ENCODE measurements at places on chromosomes 5 and 9.
A peak's percentile ranks its signal among the peaks of the same experiment; 100 is the strongest.

- no peak for DNase-seq
Observed at GRCh38 chr5:167576126-167576525, 715.3 kb upstream of the WWC1 start.

DNA sequence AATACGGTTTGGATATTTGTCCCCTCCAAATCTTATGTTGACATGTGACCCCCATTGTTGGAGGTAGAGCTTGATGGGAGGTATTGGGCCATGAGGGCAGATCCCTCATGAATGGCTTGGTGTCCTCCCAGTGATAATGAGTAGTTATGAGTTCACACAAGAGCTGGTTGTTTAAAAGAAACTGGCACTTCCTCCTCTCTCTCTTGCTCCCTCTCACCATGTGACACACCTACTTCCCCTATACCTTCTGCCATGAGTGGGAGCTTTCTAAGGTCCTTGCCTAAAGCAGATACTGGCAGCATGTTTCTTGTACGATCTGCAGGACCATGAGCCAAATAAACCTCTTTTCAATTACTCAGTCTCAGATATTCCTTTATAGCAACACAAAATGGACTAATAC is 132.0 kb downstream of the PIK3R1 start:
- DNase-seq: no peak

- DNase-seq: no peak
Observed at GRCh38 chr5:113378514-113378913, 56.3 kb downstream of the TSSK1B start.

DNA sequence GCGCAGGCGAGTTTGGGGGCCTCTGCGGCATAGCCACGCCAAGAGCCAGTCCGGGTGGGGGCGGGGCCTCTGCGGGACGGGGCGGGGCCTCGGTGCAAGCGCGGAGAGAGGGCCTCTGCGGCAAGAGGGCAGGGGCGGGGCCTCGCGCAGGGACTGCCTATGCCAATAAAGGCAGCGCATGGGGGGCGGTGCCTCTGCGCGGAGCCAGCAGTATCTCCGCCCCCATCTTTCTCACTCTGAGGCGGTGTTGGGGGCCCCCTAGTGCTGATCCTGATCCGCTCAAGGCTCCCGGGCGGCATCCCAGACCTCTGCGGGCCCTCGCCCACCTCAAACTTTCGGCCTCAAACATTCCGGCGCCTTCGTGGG is 9.2 kb upstream of the GPRIN1 start:
- DNase-seq: peak; percentile 78

DNA sequence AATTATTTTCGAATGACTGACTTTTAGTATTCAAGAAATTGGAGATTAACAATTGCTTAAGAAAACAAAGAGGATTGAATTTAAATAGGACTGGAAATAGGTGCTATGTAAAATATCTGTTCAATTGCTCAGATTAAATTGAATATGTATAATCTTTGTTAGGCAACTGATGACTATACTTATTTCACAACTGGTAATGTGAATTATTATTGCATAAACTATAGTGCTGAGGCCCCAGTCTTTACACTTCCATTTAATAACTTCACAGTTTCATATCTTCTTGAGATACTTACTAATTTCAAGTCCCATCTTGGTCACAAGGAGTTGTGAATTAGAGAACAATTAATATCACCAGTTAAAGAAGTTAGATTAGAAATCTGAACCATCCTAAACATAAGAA is 16.7 kb downstream of the CEP78 start:
- no peak for DNase-seq

- DNase-seq: no peak
Observed at GRCh38 chr5:14439087-14439871, 142.3 kb upstream of the OTULINL start.

GRCh38 chr9:124813041-124813440 is 36.1 kb downstream of the OLFML2A start:
- no peak for DNase-seq

GRCh38 chr9:84271531-84271900 is 69.0 kb downstream of the SLC28A3 start:
- DNase-seq: peak; percentile 15

DNA sequence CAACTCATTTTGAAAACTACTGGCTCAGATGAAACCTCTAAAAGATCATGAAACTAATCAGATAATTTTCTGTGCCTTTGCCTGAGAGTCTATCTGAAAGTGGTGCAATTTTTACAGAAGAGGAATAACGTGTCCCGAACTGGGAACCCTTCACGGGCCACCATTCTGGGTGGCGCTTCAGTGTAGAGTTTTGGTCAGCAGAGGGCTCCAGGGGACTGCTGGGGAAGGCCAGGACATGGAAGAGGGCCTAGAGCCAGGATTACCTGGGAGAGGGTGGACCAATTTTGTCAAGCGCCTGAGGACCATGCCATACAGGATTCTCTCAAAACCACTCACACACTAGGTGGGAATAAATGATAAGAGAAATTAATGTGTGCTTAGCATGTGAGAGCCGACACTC is 49.7 kb upstream of the PLEKHG4B start:
- no peak for DNase-seq

DNA sequence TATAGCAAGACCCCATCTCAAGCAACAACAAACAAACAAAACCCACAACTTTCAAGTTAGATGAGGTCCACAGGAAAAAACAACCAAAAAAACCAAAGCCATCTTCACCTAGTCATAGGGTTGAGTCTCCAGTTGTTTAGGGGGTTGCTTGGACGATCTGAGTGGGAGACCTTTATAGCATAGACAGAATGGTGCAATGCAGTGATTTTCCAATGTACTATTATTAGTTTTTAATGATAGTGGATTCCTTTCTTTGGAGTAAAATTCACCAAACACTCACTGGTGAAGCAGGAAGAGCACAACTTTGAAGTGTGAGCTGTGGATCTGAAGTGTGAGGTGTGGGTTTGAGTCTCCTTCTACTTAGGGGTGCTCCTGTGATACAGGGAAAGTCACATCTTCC is 67.0 kb upstream of the KLF9 start:
- DNase-seq: no peak

- DNase-seq: no peak
Observed at GRCh38 chr5:120779674-120780073, 315.6 kb downstream of the PRR16 start.

GRCh38 chr5:177445917-177446199 is 756 bp upstream of the PRR7 start:
- DNase-seq: no peak

- no peak for DNase-seq
Observed at GRCh38 chr5:52814352-52815148, 26.8 kb downstream of the ITGA1 start.

DNA sequence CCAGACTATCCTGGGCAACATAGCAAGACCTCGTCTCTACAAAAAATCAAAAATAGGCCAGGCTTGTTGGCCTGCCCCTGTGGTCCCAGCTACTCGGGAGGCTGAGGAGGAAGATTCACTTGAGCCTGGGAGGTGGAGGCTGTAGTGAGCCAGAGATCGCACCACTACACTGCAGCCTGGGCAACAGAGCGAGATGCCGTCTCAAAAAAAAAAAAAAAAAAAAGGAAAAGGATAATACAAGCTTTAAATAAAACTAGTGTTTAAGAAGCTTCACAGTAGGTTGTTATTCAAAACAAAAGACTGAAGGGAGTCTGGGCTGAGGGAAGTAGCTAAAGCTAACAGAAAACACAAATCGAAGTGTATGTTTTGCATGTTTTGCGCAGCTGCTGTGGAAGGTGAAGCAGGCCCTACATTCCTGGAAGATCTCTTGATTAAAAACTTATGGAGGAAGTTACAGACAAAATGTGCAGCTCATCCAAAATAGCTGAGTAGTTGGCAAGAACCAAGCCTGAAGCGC is 581 bp upstream of the C9orf40 start:
- DNase-seq: no peak

GRCh38 chr5:75847561-75848021 is 130.4 kb upstream of the POC5 start:
- no peak for DNase-seq

DNA sequence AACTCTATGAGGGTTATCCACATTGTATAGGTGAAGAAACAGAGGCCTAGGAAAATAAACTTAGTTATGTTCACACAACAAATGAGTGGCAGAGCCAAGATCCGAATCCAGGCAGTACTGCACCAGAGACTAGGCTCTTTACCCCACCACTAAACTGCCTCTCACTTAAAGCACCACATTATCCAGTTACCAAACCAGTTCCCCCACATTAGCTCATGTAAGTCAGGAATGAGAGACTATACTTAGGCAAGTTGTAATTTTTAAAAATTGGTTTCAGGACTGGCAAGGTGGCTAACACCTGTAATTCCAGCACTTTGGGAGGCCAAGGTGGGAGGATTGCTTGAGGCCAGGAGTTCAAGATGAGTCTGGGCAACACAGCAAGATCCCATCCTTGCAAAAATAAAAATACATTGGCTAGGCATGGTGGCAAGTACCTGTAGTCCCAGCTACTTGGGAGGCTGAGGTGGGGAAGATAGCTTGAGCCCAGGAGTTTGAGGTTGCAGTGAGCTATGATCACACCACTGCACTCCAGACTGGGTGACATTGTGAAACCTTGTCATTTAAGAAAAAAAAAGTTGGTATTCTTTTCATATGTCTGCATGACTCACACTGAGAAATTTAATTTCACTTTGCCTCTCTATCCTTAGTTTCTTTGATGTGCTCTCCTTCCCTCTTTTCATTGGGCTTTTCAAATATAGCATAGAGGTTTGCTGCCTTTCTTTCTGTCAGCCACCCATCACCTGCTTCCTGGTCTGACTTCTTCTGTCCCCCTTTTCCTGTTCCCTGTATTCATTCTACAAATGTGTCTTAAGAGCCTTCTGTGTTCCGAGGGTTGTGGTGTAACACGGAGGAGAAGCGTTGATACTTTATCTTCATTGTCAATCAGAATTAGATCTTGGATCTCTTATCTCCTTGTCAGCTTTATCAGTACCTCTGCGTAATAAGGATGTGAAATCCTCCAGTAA is 64.7 kb downstream of the ERMP1 start:
- no peak for DNase-seq

GRCh38 chr5:122749886-122750285 is 25.0 kb upstream of the SNX2 start:
- no peak for DNase-seq

GRCh38 chr9:69546265-69546664 is 125.9 kb downstream of the APBA1 start:
- DNase-seq: no peak

DNA sequence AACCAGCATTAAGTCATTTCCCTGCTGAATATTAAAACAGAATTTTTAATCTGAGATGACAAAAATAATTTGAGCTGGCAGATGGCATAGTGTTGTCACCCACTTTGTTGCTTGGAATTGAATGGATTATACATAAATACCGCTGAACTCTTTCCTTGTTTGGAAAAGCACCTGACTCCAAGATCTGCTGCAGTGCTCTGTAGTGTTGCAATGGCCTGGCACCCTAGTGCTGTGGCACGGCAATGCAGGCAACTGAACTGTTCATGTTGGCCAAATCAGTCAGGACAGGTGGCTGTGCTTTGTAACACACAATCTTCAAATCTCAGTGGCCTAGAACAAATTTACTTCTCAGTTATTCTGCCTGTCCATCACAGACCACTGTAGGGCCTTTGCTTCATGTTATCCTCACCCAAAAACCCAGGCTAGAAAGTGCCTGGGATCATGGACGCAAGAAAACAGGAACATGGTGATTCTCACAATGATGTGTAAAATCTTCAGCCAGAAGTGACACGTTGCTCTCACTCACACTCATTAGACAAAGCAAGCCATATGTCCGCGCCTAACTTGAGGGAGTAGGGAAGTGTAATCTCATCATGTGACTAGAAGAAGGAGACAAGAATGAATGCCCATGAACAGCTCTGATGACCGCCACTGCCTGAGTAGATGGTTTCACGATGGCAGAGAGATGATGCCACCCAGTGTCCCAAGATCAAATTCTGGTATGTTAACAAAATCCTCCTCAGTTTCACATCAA is 191.9 kb upstream of the PUM3 start:
- DNase-seq: no peak

GRCh38 chr5:80634193-80634592 is 20.3 kb upstream of the MSH3 start:
- no peak for DNase-seq

- DNase-seq: no peak
Observed at GRCh38 chr9:34987160-34987901, 2.2 kb upstream of the DNAJB5 start.

GRCh38 chr5:57094753-57095683 is 78.8 kb upstream of the GPBP1 start:
- peak; percentile 92 for DNase-seq

GRCh38 chr5:127429928-127430327 is 87.5 kb upstream of the PRRC1 start:
- no peak for DNase-seq

- DNase-seq: peak; percentile 7
Observed at GRCh38 chr9:125995706-125996105, 248.5 kb downstream of the PBX3 start.

DNA sequence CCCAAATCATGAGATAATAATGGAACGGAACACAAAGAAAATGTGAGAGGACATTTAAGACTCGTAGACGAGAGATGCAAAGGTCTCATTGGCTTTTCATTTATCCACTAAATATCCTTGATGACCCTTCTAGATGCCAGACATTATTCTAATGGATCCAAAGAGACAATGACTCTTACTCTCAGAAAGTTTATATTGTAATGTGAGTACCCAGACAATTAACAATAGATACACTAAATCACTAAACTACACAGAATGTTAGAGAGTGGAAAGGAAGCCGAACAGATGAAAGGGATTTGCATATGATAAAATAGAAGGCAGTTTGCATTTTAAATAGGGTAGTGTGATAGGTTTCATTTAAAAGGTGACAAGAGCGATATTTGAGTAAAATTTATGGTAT is 973.3 kb downstream of the TAF11L14 start:
- DNase-seq: no peak

- no peak for DNase-seq
Observed at GRCh38 chr5:108311682-108312081, 70.2 kb downstream of the FBXL17 start.

- DNase-seq: no peak
Observed at GRCh38 chr9:89036891-89037290, 45.6 kb downstream of the S1PR3 start.

- DNase-seq: no peak
Observed at GRCh38 chr5:168123631-168124528, 167.6 kb upstream of the WWC1 start.

GRCh38 chr9:38092200-38092524 is 23.1 kb upstream of the SHB start:
- no peak for DNase-seq

DNA sequence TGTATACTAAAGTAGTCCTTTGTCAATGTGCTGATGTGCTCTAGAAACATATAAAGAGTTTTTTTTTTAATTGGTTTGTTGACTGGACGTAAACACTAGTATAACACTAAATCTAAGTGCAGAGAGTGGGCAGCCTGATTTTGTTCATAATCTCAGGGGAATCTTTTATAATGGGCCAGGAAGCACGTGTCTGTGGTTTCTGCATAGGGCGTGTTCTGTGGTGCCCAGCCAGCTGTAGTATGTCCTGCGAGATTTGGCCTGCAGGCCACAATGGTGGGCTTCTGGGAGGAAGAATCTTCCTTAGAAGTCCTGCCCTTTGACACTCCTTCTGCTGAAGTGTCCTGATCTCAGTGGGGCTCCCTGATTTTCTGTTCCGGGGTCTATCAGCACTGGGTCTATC is 49.0 kb upstream of the DHFR start:
- DNase-seq: no peak

- DNase-seq: no peak
Observed at GRCh38 chr5:54491326-54491725, 26.2 kb upstream of the SNX18 start.

Measured in mucosa of descending colon (tissue), 3 donors.